Endothelial cell (in vitro differentiated cells): ENCODE measurements at places on chromosomes 2 and 18. TPM values are rescaled to one million over a fixed set of nuclear protein-coding genes. Genes with fewer than 3 reads are reported as not detected.
A peak's percentile ranks its signal among the peaks of the same experiment; 100 is the strongest.

Gene ODC1
- total RNA-seq: 12.1 TPM

DNA sequence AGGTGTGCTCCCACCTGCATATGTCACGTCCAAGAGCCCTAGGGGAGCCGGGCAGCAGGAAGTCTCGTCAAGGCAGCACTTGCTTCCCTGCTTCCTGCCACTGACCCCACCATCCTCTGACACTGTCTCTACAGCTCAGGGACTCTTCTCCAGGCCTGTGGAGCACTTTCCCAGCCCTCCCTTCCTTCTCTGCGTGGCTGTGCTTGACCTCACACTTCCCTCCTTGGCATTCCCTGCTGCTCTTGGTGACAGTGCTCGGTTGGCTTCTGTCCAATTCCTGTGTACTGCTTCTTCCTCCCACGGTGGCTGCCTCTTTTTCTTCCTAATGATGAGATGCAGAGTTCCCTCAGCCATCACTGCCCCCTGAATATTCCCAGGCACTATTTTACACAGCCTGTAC, 2.8 kb downstream of the CIDEA start:
- peak overlapping the region; percentile 81 for H3K27ac ChIP-seq
- H3K27me3 ChIP-seq: peaks cover 15% of the 10 kb centered on the region
- H3K36me3 ChIP-seq: no peaks in the 10 kb centered on the region
- no peak overlapping the region for H3K4me3 ChIP-seq
- no peak for DNase-seq

DNA sequence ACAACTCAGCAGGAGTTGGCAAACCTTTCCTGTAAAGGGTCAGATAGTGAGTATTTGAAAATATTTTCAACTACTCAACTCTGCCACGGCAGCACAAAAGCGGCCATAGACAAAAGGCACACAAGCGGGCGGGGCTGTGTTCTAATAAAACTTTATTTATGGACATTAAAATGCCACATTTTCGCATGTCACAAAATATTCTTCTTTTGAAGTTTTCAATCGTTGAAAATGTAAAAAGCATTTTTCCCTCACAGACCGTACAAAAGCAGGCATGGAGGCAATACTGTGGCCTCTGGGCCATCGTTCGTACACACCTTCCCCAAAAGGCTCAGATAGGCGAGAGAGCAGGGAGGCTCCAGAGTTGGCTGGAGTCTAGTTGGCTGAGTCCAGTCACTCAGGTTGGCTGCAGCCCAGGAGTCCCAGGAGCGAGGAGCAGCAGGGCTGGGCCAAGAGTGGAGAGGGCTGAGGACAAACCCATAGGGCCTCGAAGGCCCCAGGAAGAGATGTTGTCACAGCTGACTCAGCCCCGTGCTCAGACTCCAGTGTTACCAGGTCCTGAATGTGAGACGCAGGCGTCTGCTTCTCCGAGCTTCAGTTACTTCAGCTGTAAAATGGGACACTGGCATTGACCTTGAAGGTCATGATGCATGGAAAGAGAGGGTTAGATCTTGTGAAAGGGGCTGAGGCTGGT, 42.5 kb downstream of the SDC1 start:
- H3K27ac ChIP-seq: no peak overlapping the region
- no peaks in the 10 kb centered on the region for H3K36me3 ChIP-seq
- peaks cover 9% of the 10 kb centered on the region for H3K4me1 ChIP-seq
- H3K4me3 ChIP-seq: no peak overlapping the region
- no peak for DNase-seq
- peaks cover 6% of the 10 kb centered on the region for H3K27me3 ChIP-seq

GRCh38 chr2:223815186-223815883, 22.0 kb downstream of the AP1S3 start:
- no peaks in the 10 kb centered on the region for H3K36me3 ChIP-seq
- H3K27me3 ChIP-seq: no peaks in the 10 kb centered on the region
- H3K27ac ChIP-seq: no peak overlapping the region
- no peak for DNase-seq

DNA sequence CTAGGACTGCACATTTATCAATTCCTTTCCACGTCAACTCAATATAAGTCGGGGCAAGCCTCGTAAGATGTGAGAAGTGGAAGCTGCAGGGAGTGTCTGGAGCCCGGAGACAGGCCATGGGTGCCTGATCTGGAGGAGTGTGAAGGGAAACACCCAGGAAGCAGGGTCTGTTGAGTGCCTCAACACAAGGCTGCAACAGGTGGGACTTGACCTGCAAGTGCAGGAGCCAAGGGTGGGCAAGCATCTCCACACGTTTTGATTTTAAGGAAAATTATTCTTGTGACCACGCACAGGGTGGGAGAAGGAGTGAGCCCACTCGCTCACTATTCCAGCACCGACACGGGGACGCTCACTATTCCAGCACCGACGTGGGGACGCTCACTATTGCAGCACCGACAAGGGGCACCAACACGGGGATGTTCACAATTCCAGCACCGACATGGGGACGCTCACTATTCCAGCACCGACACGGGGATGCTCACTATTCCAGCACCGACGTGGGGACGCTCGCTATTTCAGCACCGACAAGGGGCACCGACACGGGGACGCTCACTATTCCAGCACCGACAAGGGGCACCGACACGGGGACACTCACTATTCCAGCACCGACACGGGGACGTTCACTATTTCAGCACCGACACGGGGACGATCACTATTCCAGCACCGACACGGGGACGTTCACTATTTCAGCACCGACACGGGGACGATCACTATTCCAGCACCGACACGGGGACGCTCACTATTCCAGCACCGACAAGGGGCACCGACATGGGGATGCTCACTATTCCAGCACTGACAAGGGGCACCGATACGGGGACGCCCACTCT, 197.3 kb downstream of the EIPR1 start:
- H3K36me3 ChIP-seq: peaks cover 26% of the 10 kb centered on the region
- H3K4me3 ChIP-seq: peak overlapping the region; percentile 18
- H3K27me3 ChIP-seq: peaks cover 9% of the 10 kb centered on the region
- DNase-seq: no peak
- H3K27ac ChIP-seq: peak overlapping the region; percentile 6

GRCh38 chr2:160628811-160629210, 135.2 kb upstream of the RBMS1 start:
- no peaks in the 10 kb centered on the region for H3K27me3 ChIP-seq
- DNase-seq: no peak
- H3K4me1 ChIP-seq: peaks cover 10% of the 10 kb centered on the region
- no peak overlapping the region for H3K27ac ChIP-seq
- H3K4me3 ChIP-seq: no peak overlapping the region
- no peaks in the 10 kb centered on the region for H3K36me3 ChIP-seq
